ENCODE measurements at places on chromosomes 1 and 21.
A peak's percentile ranks its signal among the peaks of the same experiment; 100 is the strongest.

DNA sequence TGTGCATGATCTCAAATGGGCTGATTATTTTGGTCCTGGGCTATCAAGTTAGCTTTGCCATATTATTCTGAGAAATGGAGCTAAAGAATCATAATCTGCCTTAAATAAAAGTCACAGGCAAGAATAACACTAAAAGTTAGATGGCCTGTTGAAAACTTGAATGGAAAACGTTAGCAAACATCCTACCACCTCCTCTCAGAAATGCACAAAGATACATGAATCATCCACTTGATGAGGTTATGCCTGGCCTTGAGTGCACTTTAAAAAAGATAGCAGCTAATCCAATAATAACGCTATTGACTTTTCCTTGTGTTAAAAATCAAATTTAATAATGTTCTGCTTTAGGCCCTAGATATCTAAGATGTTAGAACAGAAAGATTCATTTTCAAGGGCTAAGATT, 108.0 kb downstream of the KCNJ6 start:
- no peak for DNase-seq

- DNase-seq: no peak
Measured at GRCh38 chr1:203146042-203146369, 18.5 kb downstream of the ADORA1 start.

- no peak for DNase-seq
Measured at GRCh38 chr1:241479294-241479693, 40.3 kb downstream of the FH start.

DNA sequence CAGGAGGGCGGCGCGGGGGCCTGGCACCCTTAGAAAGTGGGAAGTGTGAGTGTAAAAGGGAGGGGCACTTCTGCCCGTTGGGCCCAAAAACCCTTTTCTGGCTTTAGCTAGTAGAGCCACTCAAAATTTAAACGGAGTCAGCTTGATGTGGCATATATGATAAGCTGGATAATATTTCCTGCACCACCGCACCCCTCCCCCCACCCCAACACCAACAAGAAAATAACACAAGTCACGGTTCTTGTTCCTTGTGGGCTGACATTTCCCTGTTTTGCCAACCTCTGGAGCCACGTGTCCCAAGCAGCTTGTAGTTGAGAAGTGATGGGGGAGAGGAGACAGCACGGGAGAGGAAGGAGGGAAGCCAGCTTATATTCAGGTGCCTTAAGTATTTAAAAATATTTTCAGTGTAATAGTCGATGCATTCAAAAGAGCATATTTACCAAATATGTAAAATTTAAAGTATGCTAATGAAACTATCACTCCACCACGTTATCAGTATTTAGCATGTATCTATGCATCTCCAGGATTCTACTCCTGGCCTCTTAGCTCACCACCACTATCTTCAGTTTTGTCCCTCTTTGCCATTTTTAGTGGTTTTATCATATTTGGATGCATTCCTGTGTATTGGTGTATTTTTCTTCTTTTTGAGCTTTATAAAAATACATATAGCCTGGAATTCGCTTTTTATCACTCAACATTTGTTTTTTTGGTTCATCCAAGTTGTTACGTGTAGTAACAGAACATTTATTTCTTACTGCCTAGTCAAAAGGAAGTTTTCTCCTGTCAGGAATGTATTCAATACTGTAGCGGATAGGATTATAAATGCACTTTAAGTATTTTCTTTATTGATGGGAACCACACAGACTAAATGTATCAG, 773 bp upstream of the DDX59 start:
- peak; percentile 76 for DNase-seq

GRCh38 chr1:7912743-7913557, 27.7 kb downstream of the TNFRSF9 start:
- no peak for DNase-seq

- no peak for DNase-seq
Measured at GRCh38 chr1:158830904-158831507, at the start of gene MNDA. MNDA (plus strand) TSS chr1:158831351; CDS start chr1:158842154, 10,803 bp downstream.

- no peak for DNase-seq
Measured at GRCh38 chr1:227781314-227781930, 34.1 kb upstream of the PRSS38 start.

GRCh38 chr1:201370500-201370899, 7.0 kb downstream of the TNNT2 start:
- DNase-seq: no peak

GRCh38 chr1:156045076-156045475, 8.5 kb downstream of the UBQLN4 start:
- DNase-seq: no peak

GRCh38 chr21:38303300-38303699, 46.5 kb downstream of the KCNJ15 start:
- peak; percentile 75 for DNase-seq

- no peak for DNase-seq
Measured at GRCh38 chr1:43637267-43637666, 12.7 kb upstream of the KDM4A start.

DNA sequence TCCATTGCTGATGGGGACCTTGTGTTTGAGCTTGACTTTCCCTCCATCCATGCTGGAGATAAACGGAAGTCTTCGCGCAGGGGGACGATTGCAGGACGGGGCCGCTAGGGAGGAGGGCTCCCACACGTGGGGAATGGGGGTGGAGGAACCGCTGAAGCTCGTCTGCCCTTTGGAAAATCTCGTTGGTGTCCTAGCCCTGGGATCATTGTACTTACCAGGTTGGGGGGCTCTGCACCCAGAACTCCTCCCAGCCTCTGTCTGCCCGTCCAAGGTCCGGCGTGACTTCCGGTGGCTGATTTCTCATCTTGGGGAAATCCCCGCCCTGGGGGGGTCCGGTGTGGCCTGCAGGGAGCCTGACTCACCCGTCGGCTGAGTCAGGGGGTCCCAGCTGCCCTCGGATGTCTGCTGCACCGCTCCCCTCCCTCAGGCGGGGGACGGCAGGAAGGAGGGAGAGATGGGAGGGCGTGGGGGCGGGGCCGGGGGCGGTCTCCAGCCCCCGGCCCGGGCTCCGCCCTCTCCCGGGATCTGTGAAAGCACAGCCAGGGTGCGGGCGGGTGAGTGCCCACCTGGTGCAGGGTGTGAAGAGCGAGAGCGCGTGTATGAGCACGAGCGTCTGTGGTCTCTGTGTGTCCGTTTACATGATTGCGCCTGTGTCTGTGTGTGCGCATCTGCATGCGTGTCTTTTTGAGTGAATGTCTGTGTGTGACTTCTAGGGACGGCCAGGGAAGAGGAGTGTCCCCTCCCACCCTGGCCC, 35.8 kb downstream of the PIK3CD start:
- peak; percentile 69 for DNase-seq

DNA sequence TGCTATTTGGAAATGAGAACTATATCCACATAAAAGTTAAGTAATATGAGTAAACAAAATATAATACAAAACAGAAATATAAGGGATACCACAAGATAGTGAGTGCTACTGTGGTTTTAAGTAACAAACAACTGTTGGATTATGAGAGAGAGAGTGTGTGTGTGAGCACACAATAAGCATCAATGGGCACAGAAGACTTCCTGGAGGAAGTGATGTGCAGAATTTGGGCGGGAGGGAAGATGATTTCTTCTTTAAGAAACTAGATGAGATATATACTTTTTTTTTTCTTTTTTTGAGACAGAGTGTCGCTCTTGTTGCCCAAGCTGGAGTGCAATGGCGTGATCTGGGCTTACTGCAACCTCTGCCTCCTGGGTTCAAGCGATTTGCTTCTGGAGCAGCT, 7.9 kb upstream of the IER5 start:
- DNase-seq: no peak

DNA sequence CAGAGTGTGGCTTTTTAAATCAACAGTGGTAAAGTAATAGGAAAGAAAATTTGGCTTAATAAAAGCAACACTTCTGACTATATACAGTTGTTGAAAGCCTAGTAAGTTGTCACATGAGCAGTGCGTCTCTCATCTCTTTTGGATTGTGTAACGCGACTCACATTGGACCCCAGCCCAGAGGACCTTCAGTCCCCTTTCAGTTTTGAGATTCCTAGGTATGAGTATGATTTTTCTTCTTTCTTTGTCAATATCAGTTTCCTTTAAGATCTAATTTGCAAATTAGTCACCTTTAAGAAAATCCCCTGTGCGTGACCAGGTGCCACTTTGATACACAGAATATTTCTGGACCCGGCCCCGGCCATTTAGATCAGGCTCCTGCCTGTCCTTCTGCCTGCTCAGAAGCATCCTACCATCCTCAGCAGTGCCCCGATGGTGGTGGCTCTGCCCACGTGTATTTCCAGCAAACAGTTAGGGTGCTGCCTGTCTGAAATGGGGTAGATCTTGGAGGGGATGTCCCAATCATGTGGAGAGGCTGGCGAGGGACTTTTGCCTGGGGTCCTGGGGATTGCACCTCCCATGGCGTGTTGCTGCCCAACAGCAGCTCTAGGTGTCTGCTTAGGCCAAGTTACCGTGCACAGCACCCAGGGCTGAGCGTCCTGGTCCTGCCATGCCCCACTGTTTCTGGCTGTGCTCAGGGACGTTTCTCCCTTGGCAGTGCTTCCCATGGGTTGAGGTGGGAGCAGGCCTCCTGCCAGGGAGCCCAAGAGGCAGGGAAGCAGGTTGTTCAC, 21.1 kb downstream of the SNAP47 start:
- no peak for DNase-seq
